ENCODE measurements at places on chromosomes 11 and 22. TPM values are rescaled to one million over a fixed set of nuclear protein-coding genes. Genes with fewer than 3 reads are reported as not detected.
A peak's percentile ranks its signal among the peaks of the same experiment; 100 is the strongest.

DNA sequence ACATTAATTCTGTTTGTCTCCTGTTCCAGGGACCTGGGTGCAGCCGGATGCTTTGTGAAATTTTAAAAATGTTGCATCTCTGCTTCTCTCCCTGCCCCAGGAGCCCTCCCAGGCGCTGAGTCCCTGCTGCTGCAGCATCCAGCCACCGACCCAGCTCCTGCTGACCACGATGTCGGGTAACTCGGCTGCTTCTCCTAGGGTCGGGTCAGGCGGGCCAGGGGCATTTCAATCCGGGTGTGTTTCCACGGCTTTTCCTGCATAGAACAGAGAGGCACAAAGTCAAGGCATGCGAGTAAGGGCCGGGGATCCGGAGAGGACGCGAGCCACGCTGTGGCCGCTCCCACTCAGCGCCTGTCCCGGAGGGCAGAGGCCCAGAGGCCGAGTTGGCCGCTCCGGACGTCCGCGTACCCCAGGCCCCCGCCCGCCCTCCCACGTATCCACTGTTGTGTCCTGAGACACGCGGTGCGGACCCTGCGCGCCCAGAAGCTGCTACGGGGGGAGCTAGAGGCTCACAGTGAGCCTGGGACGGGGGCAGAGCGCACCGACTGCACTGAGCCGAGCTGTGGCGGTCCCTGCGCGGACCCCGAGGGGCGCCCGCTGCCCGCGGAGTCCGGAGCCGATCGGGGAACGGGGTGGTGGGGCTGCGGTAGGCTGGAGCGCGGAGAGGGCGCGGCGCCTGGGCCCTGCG, at the start of gene POU2AF3:
Gene POU2AF3 (plus strand): TSS at position 134 of the 688 bp plus-strand sequence. CDS start 36 bp downstream, at position 170.
- peaks cover 13% of the 10 kb centered on the region for H3K4me1 ChIP-seq
- no peaks in the 10 kb centered on the region for H3K36me3 ChIP-seq
- no peaks in the 10 kb centered on the region for H3K27me3 ChIP-seq
- peak within 1 kb of the TSS; percentile 85 for H3K27ac ChIP-seq
- peak within 1 kb of the TSS; percentile 61 for H3K4me3 ChIP-seq

DNA sequence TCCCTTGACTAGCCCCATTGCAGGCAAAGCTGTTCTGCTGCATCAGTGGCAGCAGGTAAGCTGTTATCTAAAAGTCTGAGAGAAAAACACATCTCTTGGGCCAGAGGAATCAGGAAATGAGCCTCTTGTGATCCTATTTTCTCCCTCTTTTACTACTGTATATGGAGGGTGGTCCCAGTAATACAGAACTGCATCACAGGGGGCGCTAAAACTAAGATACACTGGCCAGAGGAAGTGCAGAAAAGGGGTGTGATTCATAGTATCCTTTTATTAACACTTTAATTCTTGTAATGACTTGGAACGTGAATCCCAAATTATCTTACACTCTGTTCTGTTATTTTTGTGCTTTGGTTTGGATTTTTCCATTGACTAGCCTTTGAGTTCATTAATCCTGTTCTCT, 8.8 kb upstream of the MED17 start:
- H3K36me3 ChIP-seq: no peaks in the 10 kb centered on the region
- no peak for DNase-seq
- no peak overlapping the region for H3K4me3 ChIP-seq
- H3K27ac ChIP-seq: no peak overlapping the region
- H3K27me3 ChIP-seq: no peaks in the 10 kb centered on the region

DNA sequence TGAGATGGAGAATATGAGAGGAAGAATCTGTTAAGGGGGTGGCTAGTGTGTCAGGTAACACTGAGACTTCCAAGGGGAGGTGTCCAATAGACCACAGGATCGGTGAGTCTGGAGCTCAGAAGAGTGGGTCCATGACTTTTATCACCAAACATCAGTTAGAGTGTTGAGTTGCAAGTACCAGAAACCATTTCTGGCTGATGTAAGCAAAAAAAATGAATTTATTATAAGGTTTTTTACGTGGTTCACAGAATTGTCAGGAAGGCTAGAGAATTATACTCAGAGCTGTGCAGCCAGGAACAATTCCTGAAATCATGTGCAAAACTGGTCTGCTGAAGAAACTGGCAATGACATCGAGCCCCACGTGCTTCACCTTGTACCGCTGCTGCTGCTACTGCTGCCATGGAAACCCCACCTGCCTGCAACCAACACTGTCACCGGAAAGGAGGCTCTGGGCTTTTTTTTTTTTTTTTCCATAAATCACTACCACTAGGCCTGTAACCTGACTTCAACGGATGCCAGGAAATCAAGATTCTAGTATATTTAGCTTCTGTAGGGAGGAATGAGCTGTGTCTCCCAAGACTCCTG, 16.6 kb upstream of the STK33 start:
- no peaks in the 10 kb centered on the region for H3K36me3 ChIP-seq
- peak; percentile 12 for DNase-seq
- no peak overlapping the region for H3K27ac ChIP-seq
- H3K4me3 ChIP-seq: no peak overlapping the region
- peaks cover 11% of the 10 kb centered on the region for H3K4me1 ChIP-seq

GRCh38 chr11:86931548-86932258, 23.5 kb downstream of the FZD4 start:
- H3K27me3 ChIP-seq: no peaks in the 10 kb centered on the region
- peaks cover 47% of the 10 kb centered on the region for H3K4me1 ChIP-seq
- no peak overlapping the region for H3K4me3 ChIP-seq
- no peaks in the 10 kb centered on the region for H3K36me3 ChIP-seq

DNA sequence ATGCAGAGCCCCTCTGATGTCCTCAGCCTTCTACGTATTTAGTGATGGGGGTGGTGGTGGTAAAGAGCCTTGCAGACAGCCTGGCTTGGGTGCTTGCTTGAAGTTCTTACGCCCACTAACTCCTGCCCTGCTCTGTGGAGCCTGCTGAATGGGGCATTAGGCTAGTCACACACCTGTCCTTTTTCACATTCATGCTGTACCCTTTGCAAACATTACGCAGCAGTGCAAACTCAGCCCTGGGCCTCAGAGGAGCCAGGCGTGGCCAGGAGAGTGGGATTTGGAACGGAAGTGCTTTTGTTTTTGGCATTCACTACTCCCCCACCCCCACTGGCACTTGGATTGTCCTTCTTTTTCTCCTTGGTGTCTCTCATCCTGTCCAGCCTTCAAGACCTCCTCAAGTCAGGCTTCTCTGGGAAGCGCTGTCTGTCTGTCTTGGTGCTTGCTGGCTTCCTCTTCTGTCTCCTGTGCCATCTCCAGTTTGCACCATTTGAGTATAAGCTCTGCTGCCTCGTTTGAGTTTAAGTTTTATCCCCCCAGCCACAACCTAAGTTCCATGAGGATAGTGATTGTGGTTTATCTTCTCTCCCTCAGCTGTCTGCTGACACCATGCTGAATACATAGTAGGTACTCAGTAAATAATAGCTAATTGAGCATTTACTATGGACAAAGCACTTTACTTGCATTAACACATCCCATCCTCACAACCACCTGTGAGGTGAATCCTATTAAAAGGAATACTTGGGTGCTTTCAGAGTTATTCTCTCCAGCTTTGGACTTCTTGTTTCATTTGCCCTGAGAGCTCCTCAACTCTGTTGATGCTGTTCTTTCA, 26.7 kb downstream of the ZBTB16 start:
- no peaks in the 10 kb centered on the region for H3K27me3 ChIP-seq
- no peak overlapping the region for H3K27ac ChIP-seq
- peak overlapping the region; percentile 6 for H3K4me3 ChIP-seq
- peaks cover 100% of the 10 kb centered on the region for H3K4me1 ChIP-seq
- H3K36me3 ChIP-seq: peaks cover 47% of the 10 kb centered on the region

DNA sequence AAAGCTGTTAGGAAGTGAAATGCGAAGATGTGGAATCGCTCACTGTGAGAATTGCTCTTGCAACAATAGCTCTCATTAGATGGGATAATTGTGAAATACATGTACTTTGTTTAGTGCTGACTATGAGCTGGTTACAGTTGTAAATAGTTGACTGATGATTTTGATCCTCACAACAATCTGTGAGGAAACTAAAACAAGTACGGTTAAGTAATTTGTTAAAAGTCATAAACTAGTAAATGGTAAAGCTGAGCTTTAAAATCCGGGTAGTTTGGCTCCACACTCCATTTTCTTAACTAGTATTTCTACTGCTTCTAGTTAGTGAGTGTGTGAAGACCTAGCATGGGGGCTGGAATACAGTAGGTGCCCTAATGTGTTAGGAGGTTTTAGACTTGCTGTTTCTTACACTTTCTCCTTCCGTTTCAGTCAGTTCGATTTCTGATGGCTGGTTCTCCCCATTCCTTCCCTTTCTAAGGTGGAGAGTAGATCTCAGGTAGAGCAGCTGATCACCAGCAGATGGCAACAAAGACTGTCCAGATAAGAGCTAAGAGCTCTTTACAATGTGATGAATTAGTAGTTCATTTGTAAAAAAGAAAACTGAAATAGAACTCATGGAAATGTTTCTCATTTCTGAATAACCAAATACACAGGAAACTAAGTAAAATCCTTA, 16.3 kb upstream of the CYP2R1 start:
- no peak overlapping the region for H3K27ac ChIP-seq
- DNase-seq: no peak
- peaks cover 18% of the 10 kb centered on the region for H3K4me1 ChIP-seq
- no peak overlapping the region for H3K4me3 ChIP-seq
- H3K36me3 ChIP-seq: no peaks in the 10 kb centered on the region
- no peaks in the 10 kb centered on the region for H3K27me3 ChIP-seq

GRCh38 chr11:111388842-111389241, 9.8 kb upstream of the POU2AF1 start:
- peaks cover 8% of the 10 kb centered on the region for H3K4me1 ChIP-seq
- H3K4me3 ChIP-seq: no peak overlapping the region
- no peaks in the 10 kb centered on the region for H3K27me3 ChIP-seq

DNA sequence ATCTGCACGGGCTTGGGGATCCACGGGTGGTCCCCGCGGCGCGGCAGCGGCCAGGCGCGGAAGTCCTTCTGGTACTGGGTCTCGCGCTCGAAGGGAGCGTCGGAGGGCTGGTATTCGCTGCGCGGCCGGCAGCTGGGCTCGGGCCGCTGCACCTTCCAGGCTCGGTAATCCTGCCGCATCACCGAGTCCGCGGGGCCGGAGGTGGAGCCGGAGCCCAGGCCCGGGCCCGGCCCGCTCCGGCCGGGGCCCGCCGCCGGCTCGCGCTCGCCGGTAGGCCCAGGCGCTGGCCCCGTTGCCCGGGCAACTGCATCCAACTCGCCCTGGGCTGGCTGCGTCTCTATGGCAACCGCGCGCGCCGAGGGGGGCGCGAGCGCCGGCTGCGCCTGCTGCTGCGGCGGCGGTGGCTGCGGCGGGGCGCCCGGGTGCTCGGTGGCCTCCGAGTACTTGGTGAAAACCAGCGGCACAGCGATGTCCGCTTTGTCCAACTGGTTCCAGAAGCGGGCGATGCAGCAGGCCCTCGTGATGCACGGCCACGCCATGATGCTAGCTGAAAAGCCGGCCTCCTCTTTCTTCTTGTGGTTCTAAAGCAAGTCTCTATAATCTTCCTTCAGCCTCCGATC, 897 bp downstream of the MAP6 start:
- no peaks in the 10 kb centered on the region for H3K27me3 ChIP-seq
- H3K4me3 ChIP-seq: peak overlapping the region; percentile 49
- no peak for DNase-seq
- peak overlapping the region; percentile 63 for H3K27ac ChIP-seq

- H3K27ac ChIP-seq: no peak overlapping the region
- no peaks in the 10 kb centered on the region for H3K36me3 ChIP-seq
- H3K4me3 ChIP-seq: no peak overlapping the region
- no peaks in the 10 kb centered on the region for H3K27me3 ChIP-seq
These were observed 48.9 kb downstream of the RELT start for GRCh38 chr11:73425108-73425507.

- DNase-seq: peak; percentile 70
- no peak overlapping the region for H3K27ac ChIP-seq
- H3K36me3 ChIP-seq: no peaks in the 10 kb centered on the region
- H3K4me1 ChIP-seq: no peaks in the 10 kb centered on the region
These were observed 66.5 kb downstream of the IGF2 start for GRCh38 chr11:2072551-2073261.

- H3K27me3 ChIP-seq: no peaks in the 10 kb centered on the region
- H3K4me3 ChIP-seq: no peak overlapping the region
- no peak overlapping the region for H3K27ac ChIP-seq
- H3K36me3 ChIP-seq: no peaks in the 10 kb centered on the region
- H3K4me1 ChIP-seq: no peaks in the 10 kb centered on the region
These were observed 128.8 kb downstream of the KIRREL3 start for GRCh38 chr11:126871792-126872191.

DNA sequence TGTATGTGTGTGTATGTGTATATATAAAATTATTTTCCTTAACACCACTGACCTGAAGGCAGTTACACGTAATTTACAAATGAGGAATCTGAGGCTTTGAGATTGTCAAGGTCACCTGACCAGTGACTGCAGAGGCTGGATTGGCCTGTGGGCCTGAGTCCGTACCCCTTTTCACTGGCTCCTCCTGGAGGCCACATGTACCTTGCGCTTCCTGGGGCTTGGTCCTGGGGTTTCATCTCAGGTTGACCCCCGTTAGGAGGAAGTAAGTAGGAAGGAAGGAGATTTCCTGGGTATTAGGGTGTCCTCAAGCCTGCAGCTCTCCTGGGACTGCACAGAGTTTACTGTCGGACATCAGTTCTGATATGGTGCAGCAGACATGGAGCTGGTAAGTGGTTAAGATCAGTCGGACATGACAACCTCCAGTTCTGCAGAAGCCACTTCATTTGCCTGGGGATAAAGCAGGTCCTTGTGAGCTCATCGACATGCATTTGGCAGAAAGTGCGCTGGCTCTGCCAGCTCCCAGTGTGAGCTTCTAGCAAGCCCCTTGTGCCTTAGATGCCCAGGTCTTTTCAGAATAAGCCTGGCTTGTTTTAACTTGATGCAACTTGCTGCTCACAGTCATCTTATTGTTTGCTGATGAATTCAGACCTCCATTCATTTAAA, 36.6 kb downstream of the ST3GAL4 start:
- H3K27ac ChIP-seq: no peak overlapping the region
- H3K27me3 ChIP-seq: no peaks in the 10 kb centered on the region
- no peak overlapping the region for H3K4me3 ChIP-seq
- H3K4me1 ChIP-seq: peaks cover 37% of the 10 kb centered on the region
- H3K36me3 ChIP-seq: no peaks in the 10 kb centered on the region

GRCh38 chr11:32478277-32478731, 43.0 kb upstream of the WT1 start:
- H3K36me3 ChIP-seq: no peaks in the 10 kb centered on the region
- H3K4me3 ChIP-seq: no peak overlapping the region
- H3K27me3 ChIP-seq: no peaks in the 10 kb centered on the region
- no peak overlapping the region for H3K27ac ChIP-seq
- DNase-seq: no peak

Gene ADAMTS8
- 1.5 TPM for total RNA-seq

Gene GPR83
- total RNA-seq: not detected

Gene TOLLIP
- 52.5 TPM for total RNA-seq

Gene CDC42BPG
- total RNA-seq: 13.0 TPM

Gene OR8D4
- not detected for total RNA-seq
